ENCODE measurements at places on chromosomes 4 and X.

- DNase-seq = no peak
These were observed 230.9 kb downstream of the IQCM start for GRCh38 chr4:149584722-149585121.

DNA sequence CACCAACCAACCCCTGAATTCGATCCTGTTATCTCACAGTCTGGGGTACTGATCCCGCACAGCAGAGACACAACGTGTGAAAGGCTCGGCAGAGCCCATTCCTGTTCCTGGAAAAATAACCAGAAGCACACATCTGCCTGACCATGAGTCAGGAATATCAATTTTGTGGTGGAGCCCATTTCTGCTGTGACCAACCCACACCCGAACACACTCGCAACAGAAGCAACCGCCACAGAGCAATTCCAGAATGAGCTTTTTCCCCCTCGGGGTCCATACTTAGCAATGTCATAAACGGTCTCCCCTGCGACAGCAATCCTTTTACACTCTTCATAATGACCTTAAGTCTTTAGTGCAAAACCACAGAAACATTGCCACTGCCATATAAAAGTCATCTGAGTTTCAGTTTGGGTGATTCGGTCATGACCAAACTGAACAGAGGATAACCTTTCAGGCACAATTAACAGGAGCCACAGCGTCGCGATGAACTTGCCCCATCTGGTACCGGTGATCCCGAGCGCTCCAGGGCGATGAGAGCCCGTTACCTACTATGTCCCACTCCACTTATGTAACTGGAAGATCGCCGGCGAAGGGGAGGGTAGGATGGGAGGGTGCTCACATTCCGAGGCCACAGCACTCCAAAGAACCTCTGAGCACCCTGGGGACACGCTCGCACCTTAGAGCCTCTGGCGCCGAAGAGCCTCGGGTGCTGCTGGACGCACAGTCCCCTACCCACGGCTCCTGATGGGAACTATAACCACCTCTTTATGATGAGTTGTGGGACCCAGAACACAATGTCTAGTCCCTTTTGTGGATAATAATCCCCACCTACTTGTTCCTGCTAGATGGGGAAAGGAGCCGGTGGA lies 1.1 kb downstream of the MECP2 start:
- DNase-seq = peak; percentile 75

- no peak for DNase-seq
These were observed 59.9 kb downstream of the HHIP start for GRCh38 chr4:144705601-144706590.

- no peak for DNase-seq
These were observed 58.5 kb downstream of the STARD8 start for GRCh38 chrX:68705986-68706385.

- no peak for DNase-seq
These were observed 590.3 kb downstream of the PACRGL start for GRCh38 chr4:21290562-21290961.
